ENCODE measurements at places on chromosomes 13 and 19.

GRCh38 chr19:16429066-16429758 is 42.6 kb downstream of the EPS15L1 start:
- peak; percentile 50 for DNase-seq

DNA sequence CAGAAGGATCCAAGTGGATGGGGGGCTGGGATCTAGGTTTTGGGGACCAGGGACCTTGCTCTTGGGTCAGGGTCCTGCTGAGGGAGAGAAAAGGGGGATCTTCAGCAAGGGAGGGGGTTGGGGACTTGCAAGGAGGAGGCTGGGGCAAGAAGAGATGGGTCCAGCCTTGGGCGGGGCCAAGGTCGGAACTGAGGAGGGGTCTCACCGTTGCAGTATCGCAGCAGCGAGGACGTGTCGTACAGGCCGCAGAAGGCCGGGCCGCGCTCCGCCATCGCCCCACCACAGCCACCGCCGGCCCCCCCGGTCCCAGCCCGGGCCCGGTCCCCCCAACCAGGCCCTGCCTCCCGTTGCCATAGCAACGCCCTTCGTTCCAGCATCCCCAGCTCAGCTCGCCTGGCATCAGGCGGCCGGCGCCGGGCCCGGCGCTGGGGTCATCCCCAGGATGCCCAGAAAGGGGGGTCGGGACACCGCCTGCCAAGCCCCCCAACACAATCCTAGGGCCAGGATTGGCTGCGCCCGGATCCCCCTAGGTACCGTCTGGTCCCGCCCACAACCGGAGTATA is 6.0 kb upstream of the EML2 start:
- no peak for DNase-seq

- DNase-seq, result peak; percentile 70
Observed at GRCh38 chr13:43363156-43363953, 340.0 kb downstream of the DNAJC15 start.

- no peak for DNase-seq
Observed at GRCh38 chr13:57878291-57878690, 246.7 kb downstream of the PCDH17 start.

- no peak for DNase-seq
Observed at GRCh38 chr19:3970313-3970807, 539 bp downstream of the DAPK3 start.

DNA sequence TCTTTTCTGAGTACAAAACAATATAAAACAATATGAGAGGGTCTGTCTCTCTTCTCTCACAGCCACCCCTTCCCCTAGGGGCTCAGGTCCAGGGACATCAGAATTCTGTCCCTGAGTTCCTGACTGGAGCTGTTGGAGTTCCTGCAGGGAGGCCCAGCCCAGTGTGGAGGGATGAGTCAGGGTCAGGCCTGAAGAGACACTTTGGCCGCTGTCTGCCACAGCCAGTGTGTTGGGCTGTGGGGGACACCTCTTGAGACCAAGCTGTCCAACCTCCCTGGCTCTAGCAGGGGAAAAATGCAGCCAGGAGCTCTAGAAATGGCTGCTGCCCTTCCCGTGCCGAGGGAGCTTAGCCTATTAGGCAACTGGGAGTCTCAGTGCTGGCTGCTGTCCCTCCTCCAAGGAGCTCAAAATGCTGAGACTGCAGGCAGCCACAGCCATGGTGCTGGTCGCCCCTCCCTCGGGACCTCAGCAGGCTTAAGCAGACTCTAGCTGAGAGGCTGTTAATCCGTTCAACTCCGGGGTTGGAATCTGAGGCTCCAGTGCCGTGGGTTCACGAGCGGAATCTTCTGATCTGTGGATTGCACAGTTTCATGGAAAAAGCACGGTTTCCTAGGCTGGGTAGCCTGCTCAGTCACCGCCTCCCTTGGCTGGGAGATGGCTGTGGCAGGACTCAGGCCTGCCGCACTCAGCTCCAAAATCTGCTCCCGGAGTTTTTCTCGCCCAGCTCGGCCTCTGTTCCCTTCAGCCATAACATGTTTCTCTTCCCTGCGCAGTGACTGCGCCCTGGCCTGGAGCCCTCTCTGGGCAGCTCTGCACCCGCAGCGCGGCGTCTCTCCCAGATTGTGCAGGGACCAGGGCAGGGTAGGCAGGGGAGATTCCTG is 3.8 kb upstream of the ZNF626 start:
- DNase-seq, result no peak

GRCh38 chr13:26628706-26629105 is 71.2 kb downstream of the WASF3 start:
- no peak for DNase-seq

GRCh38 chr19:38076337-38076736 is 147.7 kb downstream of the DPF1 start:
- DNase-seq, result no peak
